ENCODE measurements at places on chromosomes 16 and 17.

DNA sequence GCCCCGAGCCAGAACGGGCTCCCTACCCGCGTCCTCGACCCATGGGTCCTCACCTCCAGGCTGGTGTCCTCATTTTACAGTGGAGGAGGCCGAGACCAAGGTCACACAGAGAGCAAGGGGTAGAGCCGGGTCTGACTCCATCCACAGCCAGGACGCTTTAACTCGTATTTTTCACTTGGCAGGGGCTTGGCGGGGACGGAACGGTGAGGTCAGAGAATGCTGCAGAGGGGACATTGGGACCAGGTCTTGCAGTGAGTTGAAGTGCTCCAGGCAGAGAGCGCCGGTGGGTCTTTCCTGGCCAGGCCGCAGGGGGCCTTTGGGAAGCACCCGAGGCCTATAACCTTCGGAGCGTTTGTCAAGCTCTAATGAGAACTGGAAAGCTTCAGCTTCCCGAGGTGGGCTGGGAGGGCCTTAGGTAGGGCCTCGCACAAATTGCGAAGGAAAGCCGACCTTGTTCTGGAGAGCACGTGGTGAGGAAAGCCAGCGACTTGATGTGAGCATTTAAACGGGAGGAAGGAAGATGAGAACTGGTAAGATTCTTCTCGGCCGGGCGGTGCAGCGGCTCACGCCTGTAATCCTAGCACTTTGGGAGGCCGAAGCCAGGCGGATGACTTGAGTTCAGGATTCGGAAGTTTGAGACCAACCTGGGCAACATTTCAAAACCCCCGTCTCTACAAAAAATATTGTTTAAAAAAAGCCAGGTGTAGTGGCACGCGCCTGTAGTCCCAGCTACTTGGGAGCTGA is 908 bp upstream of the CLUH start:
- DNase-seq = no peak

DNA sequence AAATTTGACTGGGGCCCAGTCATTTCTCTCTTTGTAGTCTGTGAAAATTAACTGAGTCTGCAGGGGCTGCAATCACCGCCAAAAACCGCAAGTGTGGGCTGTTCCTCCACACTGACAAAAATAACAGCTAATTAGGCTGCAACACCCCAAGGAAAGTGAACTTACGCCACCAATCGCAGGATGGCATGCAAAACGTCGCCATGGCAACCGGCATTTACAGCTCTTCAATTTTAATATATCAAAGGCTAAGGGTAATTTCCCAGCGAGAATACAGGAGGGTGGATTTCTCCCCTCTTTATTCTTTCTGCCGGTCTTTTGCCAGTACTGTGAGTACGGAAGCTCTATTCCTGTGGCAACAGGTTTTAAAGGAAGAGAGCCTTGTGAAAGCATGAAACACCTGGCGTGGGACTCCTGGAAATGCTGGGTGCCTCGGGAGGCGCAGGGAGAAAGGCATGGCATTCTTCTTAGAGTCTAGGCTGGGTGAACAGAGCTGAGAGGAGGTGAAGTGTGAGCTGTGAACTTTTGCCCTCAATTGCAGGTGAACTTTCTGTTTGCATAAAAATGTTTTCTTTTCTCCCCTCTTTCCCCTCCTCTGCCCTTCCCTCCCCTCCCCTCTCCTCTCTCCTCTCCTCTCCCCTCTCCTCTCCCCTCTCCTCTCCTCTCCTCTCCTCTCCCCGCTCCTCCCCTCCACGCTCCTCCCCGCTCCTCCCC is 399.7 kb downstream of the XYLT1 start:
- no peak for DNase-seq

- no peak for DNase-seq
Observed at GRCh38 chr16:68835970-68836369, 7.4 kb upstream of the TANGO6 start.

DNA sequence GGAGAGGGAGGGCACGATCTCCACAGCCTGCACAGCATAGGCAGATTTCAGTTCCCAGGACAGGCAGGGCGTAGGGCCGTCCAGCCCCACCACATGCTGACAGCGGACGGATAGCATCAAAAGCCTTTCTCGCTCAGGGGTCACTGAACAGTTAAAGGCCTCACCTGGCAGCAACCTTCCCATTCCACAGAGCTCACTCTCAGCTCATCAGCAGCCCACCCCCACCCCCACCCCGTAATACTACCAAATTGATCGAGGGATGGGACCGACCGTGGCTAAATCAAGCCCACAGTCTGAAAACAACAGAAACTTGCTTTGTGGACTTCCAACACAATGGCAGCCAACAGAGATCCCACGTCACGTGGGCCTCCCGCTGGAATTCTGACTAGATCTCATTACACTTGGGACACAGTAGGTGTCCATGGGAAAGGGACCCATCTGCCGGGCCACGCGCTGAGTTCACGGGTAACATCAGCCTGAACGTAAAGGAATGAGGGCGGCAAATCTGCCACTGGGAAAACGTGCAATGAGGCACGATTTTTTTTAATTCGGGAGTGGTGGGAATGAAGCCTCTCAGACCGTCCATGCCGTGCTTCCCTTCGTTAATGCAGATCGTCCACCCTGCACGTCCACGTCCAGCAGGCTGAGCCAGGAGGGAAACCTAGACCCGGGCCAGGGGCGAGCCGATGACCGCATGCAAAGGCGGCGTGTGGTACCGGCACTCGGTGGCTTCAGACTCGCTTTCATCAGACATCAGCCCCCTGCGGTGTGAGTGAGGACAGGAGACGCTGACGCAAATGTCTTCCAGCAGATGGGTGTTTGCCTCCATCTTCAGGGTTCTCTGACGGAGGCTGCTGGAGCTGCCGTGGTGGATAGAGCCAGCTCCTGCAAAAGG is 92.1 kb downstream of the TBC1D16 start:
- peak; percentile 3 for DNase-seq

Data from left ventricle myocardium inferior (tissue), 1 donor.